ENCODE measurements at places on chromosomes 1 and 21.

DNA sequence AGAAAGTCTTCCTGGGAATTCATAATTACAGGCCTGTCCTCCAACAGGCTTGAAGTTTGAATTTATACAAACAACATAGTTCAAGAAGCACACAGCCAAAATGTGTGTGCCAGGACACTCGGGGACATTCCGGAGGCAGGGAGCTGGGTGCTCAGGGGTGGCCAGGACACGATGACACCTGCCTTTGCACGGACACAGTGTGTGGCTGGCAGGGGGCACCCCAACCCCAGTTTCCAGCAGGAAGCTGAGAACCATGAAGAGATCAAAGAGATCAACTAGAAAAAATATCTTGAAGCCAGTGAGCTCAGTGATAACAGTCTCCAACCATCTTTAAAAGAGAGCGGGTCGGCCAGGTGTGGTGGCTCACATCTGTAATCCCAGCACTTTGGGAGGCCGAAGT is 32.5 kb upstream of the TRAPPC10 start:
- peak; percentile 25 for DNase-seq

GRCh38 chr21:45324489-45325205 is 37.0 kb upstream of the POFUT2 start:
- DNase-seq = no peak

- no peak for DNase-seq
Measured at GRCh38 chr1:50208315-50208714, 99.6 kb downstream of the ELAVL4 start.

DNA sequence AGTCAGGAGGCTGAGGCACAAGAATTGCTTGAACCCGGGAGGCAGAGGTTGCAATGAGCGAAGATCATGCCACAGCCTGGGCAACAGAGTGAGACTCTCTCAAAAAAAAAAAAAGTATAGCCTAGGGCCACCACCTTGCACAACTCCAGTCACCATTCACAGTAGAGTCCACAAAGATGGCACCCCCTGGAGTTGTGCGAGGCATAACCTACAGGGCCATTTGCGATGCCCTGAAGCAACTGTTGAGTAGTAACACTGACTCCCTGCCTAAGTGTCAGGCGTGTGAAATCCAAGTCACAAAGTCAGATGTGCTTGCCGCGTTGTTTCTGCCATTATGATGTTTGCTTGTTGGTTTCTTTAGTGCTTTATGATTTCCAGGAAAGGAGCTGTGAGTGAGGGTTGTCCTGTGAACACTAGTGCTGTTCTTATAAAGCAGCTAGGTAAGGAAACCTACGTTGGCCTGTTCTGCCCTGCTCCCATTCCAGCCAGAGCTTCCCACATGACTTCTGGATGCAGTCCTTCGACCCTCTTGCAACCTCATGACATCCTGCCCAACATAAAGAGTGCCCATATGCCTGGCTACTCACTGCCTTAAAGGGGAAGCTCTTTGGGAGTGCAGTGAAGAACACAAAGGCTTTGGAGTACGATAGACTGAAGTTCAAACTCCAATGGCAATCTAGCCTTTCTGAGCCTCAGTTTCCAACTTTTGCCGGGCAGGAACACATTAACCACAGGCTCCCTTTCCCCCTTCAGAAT is 29.8 kb downstream of the FHAD1 start:
- DNase-seq = no peak

DNA sequence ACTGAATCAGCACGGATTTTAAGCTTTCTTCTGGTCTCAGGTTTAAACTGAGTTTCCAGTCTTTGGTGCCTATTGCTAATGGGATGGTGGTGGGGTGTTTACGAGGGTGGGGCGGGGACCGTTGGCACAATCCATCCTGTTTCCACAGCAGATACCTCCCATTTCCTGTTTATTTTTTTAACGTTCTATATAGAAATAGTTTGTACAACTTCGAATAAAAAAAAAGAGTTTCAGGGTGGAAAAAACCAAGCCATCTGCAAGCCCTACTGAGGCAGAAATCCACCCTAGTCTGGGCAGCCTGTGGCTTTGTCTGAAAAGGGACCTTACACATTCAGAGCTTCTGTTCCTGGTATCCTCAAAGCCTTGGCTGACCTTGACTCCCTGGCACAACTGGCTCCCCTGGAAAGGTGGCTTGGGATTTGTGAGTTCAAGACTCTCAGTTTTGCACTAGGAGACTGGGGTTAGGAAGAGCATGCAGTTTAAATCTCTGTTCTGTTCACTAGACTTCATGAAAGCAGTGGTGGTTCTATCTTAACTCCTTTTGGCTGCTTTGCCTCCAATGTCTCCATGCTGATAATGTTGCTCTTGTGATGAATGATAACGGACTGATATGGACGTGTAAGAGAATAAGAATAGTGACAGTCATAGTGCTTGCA is 46.7 kb downstream of the VANGL2 start:
- no peak for DNase-seq

DNA sequence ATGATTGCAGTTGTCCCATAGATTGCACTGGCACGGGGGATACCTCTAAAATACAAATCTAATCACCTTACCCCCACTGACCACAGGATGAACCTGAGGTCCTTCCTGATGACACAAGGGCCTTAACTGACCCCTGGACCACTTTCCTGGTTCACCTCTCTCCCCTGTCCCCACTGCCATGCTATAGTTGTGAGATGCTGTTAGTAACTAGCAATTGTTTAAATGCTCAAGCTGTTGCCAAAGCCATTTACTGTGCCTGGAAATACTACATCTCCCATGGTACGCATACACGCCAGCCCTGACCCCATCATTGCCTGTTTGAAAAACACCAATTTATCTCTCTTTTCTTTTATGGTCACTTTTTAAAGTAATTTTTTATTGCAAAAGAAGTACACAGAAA is 29.1 kb upstream of the RGS8 start:
- DNase-seq = no peak

- peak; percentile 48 for DNase-seq
Measured at GRCh38 chr1:91948501-91949355, 473 bp upstream of the BRDT start.

GRCh38 chr1:44673675-44674112 is 587 bp downstream of the TMEM53 start:
- DNase-seq = no peak

GRCh38 chr1:224065455-224065854 is 48.5 kb upstream of the FBXO28 start:
- DNase-seq = no peak

- DNase-seq = no peak
Measured at GRCh38 chr1:199784138-199784895, 243.2 kb upstream of the NR5A2 start.

DNA sequence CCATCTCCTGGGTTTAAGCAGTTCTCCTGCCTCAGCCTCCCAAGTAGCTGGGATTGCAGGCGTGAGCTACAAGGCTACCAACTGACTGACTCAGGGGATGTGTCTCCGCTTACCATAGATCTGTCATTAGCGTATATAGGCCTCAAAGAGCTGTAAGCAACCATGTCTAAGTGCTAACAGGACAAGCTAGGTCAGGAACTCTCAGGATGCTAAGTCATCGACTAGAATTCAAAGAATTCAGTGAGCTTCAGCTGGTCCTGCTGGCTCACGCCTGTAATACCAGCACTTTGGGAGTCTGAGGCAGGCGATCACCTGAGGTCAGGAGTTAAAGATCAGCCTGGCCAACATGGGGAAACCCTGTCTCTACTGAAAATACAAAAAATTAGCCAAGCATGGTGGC is 29.5 kb downstream of the CAPN2 start:
- DNase-seq = no peak

DNA sequence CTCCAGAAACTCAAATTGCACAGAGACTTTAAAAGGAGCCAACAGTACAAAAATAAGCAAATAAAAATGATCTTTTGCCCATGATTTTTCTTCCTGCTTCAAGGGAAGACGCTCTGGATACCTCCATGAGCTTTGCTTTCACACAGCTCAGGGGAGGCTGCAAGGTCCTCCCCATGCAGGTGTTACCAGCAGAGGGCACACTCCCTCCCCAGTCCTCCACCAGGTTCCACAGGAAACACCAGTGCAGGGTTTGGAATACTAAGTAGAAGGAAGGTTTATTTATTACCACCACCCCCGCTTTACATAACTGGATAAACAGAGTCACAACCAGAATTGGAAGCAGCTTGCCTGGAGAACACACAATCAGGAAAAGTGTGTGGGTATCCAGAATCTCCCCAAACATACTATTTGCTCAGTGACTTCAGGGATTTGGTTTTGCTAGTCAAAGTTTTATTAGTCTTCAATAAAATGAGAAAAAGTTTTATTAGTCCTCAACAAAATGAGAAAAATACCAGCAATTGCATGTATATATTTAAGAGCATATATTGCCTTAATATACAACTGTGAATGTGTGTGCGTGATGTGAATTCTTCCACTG is 37.3 kb downstream of the HSD3B1 start:
- DNase-seq = no peak

GRCh38 chr1:244860914-244861610 is 3.3 kb downstream of the HNRNPU start:
- DNase-seq = no peak

GRCh38 chr1:59328353-59328752 is 31.5 kb downstream of the FGGY start:
- no peak for DNase-seq

DNA sequence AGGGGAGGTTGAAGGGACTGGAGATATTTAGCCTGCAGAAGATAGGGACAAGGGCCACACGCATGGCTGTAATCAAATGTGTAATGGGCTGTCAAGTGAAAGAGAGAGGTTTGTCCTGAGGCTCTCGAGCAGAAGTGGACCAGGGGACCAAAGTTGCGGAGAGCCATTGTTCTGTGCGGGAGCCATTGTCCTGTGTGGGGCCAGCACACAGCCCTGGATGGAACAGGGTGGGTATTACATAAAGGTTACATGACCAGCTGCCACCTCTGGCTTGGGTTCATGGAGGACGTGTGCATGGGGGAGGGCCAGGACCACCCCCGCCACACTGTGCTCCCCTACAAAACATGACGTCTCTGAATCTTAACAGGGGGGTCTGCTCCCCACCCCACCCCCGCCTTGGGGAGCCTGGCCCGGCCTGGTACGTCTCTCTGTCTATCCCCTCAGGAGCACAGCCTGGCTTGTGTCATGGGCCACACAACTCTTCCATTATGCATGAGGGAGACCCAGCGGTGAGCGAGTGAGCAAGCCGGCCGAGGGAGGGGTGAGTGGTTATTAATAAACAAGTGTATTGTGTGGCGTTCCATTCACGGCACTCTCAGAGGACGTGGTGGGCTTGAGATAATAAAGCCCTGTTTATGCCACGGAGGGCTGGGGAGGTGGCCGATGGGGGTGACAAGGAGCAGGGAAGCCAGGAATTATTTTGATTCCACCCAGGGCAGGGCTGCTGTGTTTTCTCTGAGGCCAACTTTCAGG is at the start of gene NFASC:
Gene NFASC, plus strand, starts transcription at position 703 of the 753 bp plus-strand sequence. CDS start 73,454 bp downstream, outside the sequence.
- DNase-seq = no peak

Measured in CD4-positive, alpha-beta T cell treated with Interleukin-17A for 4 hours (primary cell).